ENCODE measurements at places on chromosomes 7 and 10.

- no peak for DNase-seq
These were observed 72.0 kb upstream of the BTBD16 start for GRCh38 chr10:122199070-122199469.

DNA sequence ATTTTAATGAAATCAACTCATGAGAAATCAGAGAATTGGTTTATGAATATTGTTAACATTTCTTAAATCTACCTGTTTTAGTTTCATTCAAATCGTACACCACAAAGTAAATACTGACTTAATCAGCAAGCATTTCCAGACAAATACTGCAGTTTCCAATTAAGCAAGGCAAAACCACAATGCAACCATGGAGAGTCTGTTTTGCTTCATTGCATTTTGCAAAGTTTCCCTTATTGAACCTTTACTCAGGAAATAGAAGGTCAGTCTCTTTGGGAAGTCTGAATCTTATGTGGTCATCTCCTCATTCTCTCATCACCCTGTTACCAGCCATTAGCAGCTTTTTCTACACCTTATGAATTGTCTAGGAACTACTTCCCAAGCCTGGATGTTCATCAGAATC lies 400.5 kb downstream of the IPMK start:
- no peak for DNase-seq

DNA sequence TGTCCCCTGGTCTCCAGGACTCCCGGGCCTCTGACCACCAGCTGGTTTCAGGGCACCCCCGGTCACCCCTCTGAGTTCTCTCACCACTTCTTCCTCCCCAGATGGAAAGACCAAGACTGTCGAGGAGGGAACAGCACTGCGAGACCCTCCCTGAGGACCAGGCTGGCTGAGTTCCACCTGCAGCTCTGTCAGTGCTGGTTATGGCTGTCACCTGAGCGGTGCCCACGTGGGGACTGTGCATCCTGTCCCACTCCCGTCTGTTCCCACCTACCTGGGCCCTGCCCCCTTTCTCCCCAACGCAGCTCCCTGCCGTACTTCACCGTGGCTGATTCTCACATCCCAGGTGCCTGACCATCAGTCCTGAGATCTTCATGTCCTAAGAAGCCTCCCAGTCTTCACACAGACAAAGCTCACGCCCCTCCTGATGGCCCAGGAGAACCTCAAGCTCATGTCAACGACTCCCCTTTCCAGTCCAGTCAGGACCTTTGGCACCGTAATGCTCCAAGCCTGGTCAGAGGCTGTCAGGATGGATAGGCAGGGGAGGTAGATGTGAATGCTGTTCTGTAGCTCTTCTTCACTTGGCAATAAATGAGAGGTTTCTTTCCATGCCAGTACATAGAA lies 159.7 kb downstream of the USP6NL start:
- no peak for DNase-seq

DNA sequence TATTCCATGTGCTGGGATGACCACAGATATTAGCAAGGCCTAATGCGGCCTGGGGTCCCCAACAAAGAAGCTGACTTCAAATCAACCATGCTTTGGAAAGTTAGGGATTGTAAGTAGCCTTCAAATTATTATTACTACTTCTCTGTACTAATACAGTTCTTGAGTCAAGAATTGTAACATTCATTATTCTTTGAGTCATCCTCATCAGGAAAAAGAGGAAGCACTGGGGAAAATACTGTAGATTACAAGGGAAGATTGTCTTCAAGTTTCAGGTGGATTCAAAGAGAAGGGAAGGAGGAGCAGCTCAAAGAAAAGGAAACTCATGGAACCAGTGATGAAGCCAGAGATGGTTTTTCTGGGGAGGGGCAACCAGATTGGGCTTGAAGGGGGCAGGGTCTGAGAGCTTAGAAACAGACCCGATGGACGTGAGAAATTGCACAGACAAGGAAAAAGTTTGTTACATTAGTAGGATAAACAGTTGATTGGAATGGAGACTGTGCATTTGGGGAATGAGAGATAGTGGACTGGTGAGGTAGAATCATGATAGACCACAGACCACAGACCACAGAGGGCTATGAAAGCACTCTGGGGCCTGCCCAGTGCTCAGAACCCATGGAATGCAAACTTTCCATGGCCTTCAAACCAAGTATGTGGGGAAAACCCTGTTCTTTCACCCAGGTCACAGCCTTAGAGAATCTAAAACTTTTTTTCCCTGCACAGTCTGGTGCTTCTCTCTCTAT lies 209.9 kb downstream of the ZNF365 start:
- DNase-seq = peak; percentile 91

DNA sequence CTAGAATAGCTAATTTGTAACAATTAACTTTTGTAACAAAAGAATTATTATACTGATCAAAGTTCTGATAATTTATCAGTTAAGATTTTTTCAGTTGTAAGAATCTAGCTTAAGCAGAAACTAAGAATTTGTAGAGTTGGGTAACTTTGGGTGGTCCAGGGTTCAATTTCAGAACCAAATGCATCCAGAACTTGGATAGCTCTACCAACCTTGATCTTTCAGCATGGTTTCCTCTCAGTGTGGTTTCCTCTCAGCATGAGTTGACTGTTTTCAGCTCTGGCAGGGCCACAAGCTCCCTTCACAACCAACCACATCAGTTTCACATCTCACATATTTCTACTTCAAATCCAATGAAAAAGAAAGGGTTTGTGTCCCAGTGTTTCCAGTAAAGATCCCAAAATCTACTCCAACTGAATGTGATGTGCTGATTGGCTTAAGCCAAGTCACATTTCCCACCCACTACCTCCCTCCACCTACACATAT lies 3.3 kb upstream of the FAS start:
- DNase-seq = no peak

DNA sequence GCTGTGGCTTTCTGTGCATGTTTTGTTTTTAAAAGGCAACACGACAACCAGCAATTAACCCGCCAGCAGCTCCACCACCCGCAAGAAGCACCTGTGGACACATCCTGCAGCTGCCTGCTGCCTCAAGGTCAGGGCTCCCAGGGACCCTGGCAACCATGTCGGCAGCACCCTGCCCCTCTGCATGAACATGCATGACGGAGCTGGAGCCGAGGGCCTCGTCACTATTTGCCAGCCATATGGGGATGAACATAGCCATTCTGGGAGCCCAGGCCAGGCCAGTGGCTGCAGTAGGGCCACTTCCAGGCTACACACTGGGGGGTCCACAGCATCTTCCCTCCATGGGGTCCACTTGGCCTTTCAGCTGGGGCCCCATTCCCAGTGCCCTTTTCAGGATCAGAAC lies 52.9 kb downstream of the CAMK2B start:
- DNase-seq = no peak
